Activated T-helper 1 cell treated with anti-CD3 and anti-CD28 coated beads, Interleukin-12 subunit alpha, Interleukin-12 subunit beta, Interleukin-2, Interleukin-4 antibody, amounts not matched to agents 30 ng/mL and 10 ng/mL and 1 ng/mL, durations not matched to agents 14 hours and 24 hours and 36 hours (primary cell): ENCODE measurements at places on chromosomes 1 and 21. TPM values are rescaled to one million over a fixed set of nuclear protein-coding genes. Genes with fewer than 3 reads are reported as not detected.

- DNase-seq = no peak
Measured at GRCh38 chr1:33130297-33130696, 49.3 kb downstream of the AZIN2 start.

GRCh38 chr1:195097316-195097715, 1510.9 kb downstream of the KCNT2 start:
- no peak for DNase-seq

RGS13 gene
- total RNA-seq = not detected in 2 replicates

- DNase-seq = no peak
Measured at GRCh38 chr21:26280775-26281174, 110.2 kb upstream of the APP start.

DNA sequence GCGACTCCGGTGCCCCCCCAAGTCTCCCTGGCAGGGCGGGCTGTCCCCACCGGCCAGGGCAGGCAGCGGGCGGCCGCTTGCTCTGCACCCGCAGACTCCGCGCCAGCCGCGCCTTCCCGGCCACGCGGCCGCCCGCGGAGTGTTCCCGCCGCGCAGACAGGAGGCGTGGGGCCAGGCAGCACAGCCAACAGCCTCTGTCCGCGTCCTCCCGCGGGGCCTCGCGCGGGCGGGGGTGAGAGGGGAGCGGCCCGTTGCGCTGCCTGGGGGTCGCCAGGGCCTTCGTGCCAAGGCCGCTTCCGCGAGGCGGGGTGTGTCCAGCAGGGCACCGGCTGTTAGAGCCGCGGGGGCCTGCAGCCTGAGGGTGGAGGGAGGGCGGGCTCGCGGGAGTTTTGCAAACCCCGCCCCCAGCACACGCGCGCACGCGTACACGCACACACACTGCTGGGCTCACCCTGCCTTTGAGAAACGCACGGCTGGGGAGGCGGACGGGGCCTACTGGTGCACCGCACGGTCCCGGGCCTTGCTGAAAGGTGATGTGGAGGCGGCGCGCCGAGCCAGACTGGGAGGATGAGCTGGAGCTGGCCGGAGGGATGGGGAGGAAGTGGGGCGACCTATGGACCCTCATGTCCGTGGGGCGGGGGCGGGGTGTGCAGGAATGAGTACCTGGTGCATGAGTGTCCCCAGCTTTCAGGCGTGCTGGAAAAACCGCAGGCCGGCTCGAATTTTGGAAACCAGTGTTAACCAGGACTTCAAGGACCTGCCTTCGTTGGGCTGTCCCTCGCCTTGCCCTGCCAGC, 41.5 kb downstream of the KIAA1614 start:
- peak; percentile 49 for DNase-seq

GRCh38 chr1:235079443-235080296, 49.0 kb downstream of the TOMM20 start:
- DNase-seq = no peak
